Cerebellar nuclear complex (tissue), 1 donor: ENCODE measurements at places on chromosomes 13 and 19.

DNA sequence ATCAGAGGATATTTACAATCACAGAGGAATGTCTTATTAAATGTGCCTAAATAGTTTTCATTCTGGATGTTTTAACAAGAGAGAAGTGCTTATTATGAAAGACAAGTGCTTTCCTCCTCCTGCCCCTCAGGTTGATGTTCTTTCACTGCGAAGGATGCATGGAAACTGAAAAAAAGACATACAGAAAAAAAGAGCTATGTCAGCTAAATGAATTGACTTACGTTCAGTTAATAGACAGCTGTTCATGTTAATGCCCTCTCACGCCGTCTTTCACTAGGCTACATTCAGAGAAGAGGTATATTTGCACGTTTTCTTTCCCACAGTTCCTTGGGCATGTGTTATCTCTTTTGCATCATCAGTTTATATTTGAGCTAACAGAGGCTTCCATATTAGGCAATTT lies 821.8 kb upstream of the PCDH9 start:
- DNase-seq: no peak

- DNase-seq: no peak
These were observed 1.7 kb upstream of the SLC35E1 start for GRCh38 chr19:16573925-16574324.

DNA sequence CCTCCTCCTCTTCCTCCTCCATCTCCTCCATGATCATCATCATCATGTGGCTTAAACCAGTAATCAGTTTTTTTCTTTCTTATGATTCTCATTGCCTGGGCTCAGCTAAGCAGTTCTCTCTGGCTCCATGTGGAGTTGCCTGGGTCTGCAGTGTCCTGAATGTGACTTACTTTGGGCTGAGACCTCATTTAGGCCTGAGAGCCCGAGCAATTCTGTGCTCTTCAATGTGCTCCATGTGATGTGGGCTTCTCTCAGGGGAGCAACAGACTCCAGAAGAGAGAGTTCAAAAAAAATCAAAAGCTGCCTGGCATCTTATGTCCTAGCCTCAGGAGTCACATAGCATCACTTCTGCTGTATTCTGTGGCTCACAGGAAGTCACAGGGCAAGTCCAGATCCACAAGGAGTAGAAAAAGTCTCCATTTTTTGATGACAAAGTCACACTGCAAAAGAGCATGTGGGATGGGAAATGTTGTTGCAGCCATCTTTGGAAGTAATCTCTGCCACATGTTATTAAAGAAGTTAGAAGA lies 128.7 kb downstream of the MAB21L1 start:
- no peak for DNase-seq

- DNase-seq: no peak
These were observed 111.1 kb downstream of the COL4A1 start for GRCh38 chr13:110195547-110196485.

DNA sequence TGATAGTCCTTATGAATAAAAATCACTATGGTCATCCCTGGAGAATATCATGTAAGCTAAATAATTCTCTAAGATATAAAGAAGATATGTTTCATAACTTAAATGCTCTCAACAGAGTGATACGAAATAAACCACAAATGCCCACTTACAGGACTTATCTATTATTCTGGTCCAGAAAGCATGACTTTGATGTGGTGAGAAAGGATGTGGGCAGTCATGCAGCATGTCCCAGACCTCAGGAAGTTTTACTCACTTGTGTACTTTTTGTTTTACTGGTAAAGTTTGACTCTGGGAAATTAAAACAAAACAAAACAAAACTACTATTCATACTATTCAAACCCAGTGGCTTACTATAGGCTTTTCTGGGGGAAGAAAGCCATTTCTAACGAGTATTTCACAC lies 483.2 kb upstream of the SLITRK6 start:
- no peak for DNase-seq

DNA sequence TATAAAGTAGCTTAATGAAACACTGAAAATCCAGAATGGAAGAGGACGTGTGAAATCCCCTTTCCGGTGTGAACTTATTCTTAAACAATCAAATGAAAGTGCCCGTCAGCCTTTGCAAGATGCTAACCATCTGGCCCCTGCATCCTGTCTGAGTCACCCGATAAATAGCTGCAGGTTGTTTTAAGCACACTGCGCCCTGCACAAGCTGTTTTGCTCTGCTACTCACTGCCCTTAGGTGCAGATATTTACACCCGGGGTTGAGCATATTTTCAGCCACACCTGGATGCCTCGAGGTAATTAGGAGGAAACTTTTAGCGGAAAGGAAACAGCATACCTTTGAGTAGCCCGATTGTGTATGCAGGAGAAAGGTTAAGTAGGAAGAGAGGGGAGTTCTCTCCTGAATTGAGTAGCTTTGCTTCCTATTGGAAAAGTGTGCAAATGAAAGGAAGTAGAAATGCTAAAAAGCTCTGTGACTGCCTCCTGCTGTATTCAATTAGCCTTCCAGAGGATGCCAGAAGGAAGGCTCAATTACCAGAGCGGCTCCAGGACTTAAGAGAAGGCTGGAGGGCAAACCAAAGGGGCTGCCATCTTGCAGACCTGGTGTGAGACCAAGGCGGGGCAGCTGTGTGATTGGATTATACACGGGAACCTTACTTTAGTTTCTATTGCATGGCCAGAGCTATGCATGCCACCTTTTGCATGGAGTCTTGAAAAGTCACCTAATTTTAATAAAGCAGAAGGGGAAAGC lies 42.5 kb downstream of the IRS2 start:
- no peak for DNase-seq

- no peak for DNase-seq
These were observed 261.7 kb downstream of the LHFPL6 start for GRCh38 chr13:39341251-39341650.

GRCh38 chr13:35841060-35841521 lies 290.1 kb downstream of the DCLK1 start:
- DNase-seq: peak; percentile 55
